RPMI7951 (cell line): ENCODE measurements at places on chromosomes 4 and X. TPM values are rescaled to one million over a fixed set of nuclear protein-coding genes. Genes with fewer than 3 reads are reported as not detected.

The GALNTL6 gene
- total RNA-seq = not detected in 2 replicates

The GYPE gene
- not detected in 2 replicates for total RNA-seq

The PGAM4 gene
- total RNA-seq = not detected in 2 replicates

The TLR2 gene
- total RNA-seq = 8.8 and 11.3 TPM in 2 replicates

The RGN gene
- total RNA-seq = 0.10 TPM in 1 of 2 replicates, not detected in the other

The ADAM29 gene
- total RNA-seq = not detected in 2 replicates

The CXCL11 gene
- total RNA-seq = 0.10 and 0.36 TPM in 2 replicates

The FREM3 gene
- not detected in 2 replicates for total RNA-seq

The ANK2 gene
- total RNA-seq = 7.0 and 10.5 TPM in 2 replicates

The FAM47A gene
- total RNA-seq = not detected in 2 replicates

The PCDH19 gene
- not detected in 2 replicates for total RNA-seq

The CCKAR gene
- total RNA-seq = not detected in 2 replicates

The RTL3 gene
- total RNA-seq = 1.4 and 1.5 TPM in 2 replicates

The USP38 gene
- total RNA-seq = 13.3 and 14.1 TPM in 2 replicates

The CSAG2 gene
- total RNA-seq = 1.1 and 3.4 TPM in 2 replicates

The YY2 gene
- total RNA-seq = 1.4 and 1.8 TPM in 2 replicates

The CYTL1 gene
- 24.4 and 24.6 TPM in 2 replicates for total RNA-seq

The ZAR1 gene
- total RNA-seq = 0.12 TPM in 1 of 2 replicates, not detected in the other

The SLC4A4 gene
- total RNA-seq = under 0.01 and 0.29 TPM in 2 replicates

The CXorf49 gene
- not detected in 2 replicates for total RNA-seq

The RAB9B gene
- total RNA-seq = under 0.01 TPM in 1 of 2 replicates, not detected in the other

The FAM47E gene
- 0.20 and 1.4 TPM in 2 replicates for total RNA-seq

The AREG gene
- 2.4 and 4.1 TPM in 2 replicates for total RNA-seq

The EPGN gene
- 0.59 and 0.72 TPM in 2 replicates for total RNA-seq

The DGKK gene
- not detected in 2 replicates for total RNA-seq

The STOX2 gene
- total RNA-seq = 0.10 TPM in 1 of 2 replicates, not detected in the other

The GPR119 gene
- total RNA-seq = not detected in 2 replicates

The C1QTNF7 gene
- total RNA-seq = not detected in 2 replicates

The VSIG1 gene
- not detected in 2 replicates for total RNA-seq

The CLCN4 gene
- total RNA-seq = 0.78 and 1.2 TPM in 2 replicates

The BMPR1B gene
- total RNA-seq = not detected in 2 replicates

The ELK1 gene
- 39.0 and 44.8 TPM in 2 replicates for total RNA-seq

The TRAM1L1 gene
- total RNA-seq = 2.1 and 3.5 TPM in 2 replicates

The GEMIN8 gene
- 18.5 and 20.1 TPM in 2 replicates for total RNA-seq

The PPP1R2C gene
- not detected in 2 replicates for total RNA-seq

The ANOS1 gene
- not detected in 2 replicates for total RNA-seq

The CPE gene
- total RNA-seq = under 0.01 and 0.10 TPM in 2 replicates

The GRIA3 gene
- total RNA-seq = 0.36 and 0.59 TPM in 2 replicates

The TMPRSS11F gene
- total RNA-seq = 0.10 TPM in 1 of 2 replicates, not detected in the other

The ERAS gene
- total RNA-seq = not detected in 2 replicates

The SPINK2 gene
- total RNA-seq = not detected in 2 replicates

The FAM241A gene
- total RNA-seq = 3.0 and 4.4 TPM in 2 replicates

The XG gene
- total RNA-seq = not detected in 2 replicates

The ARMCX6 gene
- 24.6 and 37.5 TPM in 2 replicates for total RNA-seq

The ZNF630 gene
- 3.5 and 3.7 TPM in 2 replicates for total RNA-seq

The ARHGAP36 gene
- total RNA-seq = not detected in 2 replicates

The DMD gene
- total RNA-seq = 2.0 and 2.1 TPM in 2 replicates

The NEUROG2 gene
- 0.12 TPM in 1 of 2 replicates, not detected in the other for total RNA-seq

The TLR6 gene
- total RNA-seq = 2.8 and 4.0 TPM in 2 replicates

The NWD2 gene
- not detected in 2 replicates for total RNA-seq

The HELT gene
- total RNA-seq = not detected in 2 replicates

The ZMAT1 gene
- not detected in 2 replicates for total RNA-seq

The GUF1 gene
- total RNA-seq = 7.0 and 8.8 TPM in 2 replicates

The CABS1 gene
- not detected in 2 replicates for total RNA-seq

The AKAP14 gene
- not detected in 2 replicates for total RNA-seq

The EREG gene
- total RNA-seq = 46.3 TPM in 2 replicates

The ADH1C gene
- 0.29 and 0.48 TPM in 2 replicates for total RNA-seq

The SLC6A8 gene
- 4.7 and 5.2 TPM in 2 replicates for total RNA-seq
